ENCODE measurements at places on chromosomes 4 and X.

GRCh38 chr4:24472161-24472510 lies 112.2 kb downstream of the DHX15 start:
- H3K27ac ChIP-seq: no peak overlapping the region
- peaks cover 76% of the 10 kb centered on the region for H3K27me3 ChIP-seq
- no peaks in the 10 kb centered on the region for H3K36me3 ChIP-seq
- peak overlapping the region; percentile 86 for H3K4me3 ChIP-seq
- H3K4me1 ChIP-seq: peaks cover 28% of the 10 kb centered on the region

DNA sequence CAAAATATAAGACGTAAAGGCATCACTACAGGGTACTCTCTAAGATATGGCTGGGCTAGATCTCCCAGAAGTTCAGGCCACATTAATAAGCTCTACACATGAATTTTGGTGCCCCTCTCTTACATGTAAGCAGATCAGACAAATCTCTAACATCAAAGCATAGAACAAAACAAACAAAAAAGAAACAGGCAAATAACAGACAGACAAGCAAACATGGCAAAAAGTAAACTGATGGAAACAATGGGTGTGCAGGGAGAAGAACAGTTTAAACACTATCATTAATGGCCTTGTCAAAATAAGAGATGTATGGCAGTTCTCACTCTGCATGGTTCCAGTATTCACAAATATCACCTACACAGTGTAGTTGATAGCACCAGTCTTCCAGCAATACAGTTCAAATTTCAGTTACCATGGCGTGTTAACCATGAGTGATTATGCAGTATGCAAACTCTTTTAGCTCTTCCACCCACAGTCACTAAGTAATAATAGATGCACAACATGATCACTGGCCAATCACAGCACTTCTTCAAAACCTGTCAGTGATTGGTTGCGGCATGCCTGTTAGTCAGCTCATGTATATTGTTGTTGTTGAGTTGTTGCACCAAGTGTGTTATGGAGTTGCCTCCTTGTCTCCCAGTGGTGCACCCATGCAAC lies 110.7 kb upstream of the TLR3 start:
- H3K4me1 ChIP-seq: no peaks in the 10 kb centered on the region
- no peak for DNase-seq
- H3K27me3 ChIP-seq: peaks cover 10% of the 10 kb centered on the region
- no peak overlapping the region for H3K27ac ChIP-seq
- no peak overlapping the region for H3K4me3 ChIP-seq
- H3K36me3 ChIP-seq: no peaks in the 10 kb centered on the region

GRCh38 chr4:40480291-40480690 lies 145.2 kb downstream of the CHRNA9 start:
- H3K4me1 ChIP-seq: peaks cover 2% of the 10 kb centered on the region
- no peak overlapping the region for H3K4me3 ChIP-seq
- H3K36me3 ChIP-seq: no peaks in the 10 kb centered on the region
- H3K27me3 ChIP-seq: peaks cover 5% of the 10 kb centered on the region
- H3K27ac ChIP-seq: no peak overlapping the region
- DNase-seq: no peak

GRCh38 chr4:141022111-141022695 lies 111.1 kb downstream of the RNF150 start:
- no peak for DNase-seq
- H3K4me3 ChIP-seq: no peak overlapping the region
- no peaks in the 10 kb centered on the region for H3K4me1 ChIP-seq
- no peaks in the 10 kb centered on the region for H3K27me3 ChIP-seq
- H3K36me3 ChIP-seq: no peaks in the 10 kb centered on the region

- no peak overlapping the region for H3K27ac ChIP-seq
- H3K27me3 ChIP-seq: no peaks in the 10 kb centered on the region
- no peaks in the 10 kb centered on the region for H3K36me3 ChIP-seq
- H3K4me3 ChIP-seq: no peak overlapping the region
- peaks cover 6% of the 10 kb centered on the region for H3K4me1 ChIP-seq
- peak; percentile 7 for DNase-seq
Observed at GRCh38 chr4:186628058-186628711, 72.8 kb upstream of the MTNR1A start.

GRCh38 chr4:30870513-30870912 lies 150.3 kb downstream of the PCDH7 start:
- H3K36me3 ChIP-seq: peaks cover 2% of the 10 kb centered on the region
- DNase-seq: no peak
- H3K27me3 ChIP-seq: no peaks in the 10 kb centered on the region

Data from activated naive CD8-positive, alpha-beta T cell treated with anti-CD3 and anti-CD28 coated beads, Interleukin-2, amount 50 U/mL, for 24 hours (primary cell).